ENCODE measurements at places on chromosomes 1 and 21.

DNA sequence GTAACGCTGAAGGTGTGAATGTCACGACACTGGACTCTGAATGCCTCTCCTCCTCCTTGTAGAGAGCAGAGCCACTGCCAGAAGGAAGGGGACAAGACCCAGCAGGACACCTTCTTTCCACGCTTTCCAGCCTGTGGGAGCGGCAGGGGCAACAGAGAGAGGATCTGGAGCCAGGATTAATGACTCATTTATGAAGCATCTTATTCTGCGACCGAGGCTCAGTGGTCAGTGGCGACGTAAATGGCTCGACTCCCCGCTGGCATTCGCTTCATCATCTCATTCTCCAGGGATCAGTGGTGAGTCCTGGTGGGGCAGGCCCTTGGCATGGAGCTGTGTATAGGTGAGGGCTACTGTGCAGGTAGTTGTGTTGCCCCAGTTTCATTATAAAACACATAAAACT lies 4.6 kb downstream of the SLC37A1 start:
- no peak for DNase-seq

GRCh38 chr1:239814306-239814881 lies 277.3 kb upstream of the FMN2 start:
- no peak for DNase-seq

GRCh38 chr1:245248231-245248731 lies 93.5 kb downstream of the KIF26B start:
- DNase-seq = no peak

DNA sequence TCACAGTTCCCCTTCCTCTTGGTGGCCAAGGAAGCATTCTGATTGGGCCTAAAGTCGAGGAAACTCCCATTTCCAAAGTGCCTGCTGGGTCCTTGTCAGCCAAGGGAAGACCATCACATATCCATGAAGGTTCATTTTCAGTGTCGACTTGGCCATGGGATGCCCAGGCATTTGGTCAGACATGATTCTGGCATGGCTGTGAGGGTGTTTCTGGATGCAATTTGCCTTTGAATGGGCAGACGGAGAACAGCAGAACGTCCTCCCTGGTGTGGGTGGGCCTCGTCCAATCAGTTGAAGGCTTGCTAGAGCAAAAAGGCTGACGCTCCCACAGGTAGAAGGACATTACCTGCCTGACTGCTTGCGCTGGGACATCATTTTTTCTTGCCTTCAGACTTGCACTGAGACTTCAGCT lies 48.3 kb upstream of the LBR start:
- DNase-seq = no peak
